ENCODE measurements at places on chromosomes 4 and X.

DNA sequence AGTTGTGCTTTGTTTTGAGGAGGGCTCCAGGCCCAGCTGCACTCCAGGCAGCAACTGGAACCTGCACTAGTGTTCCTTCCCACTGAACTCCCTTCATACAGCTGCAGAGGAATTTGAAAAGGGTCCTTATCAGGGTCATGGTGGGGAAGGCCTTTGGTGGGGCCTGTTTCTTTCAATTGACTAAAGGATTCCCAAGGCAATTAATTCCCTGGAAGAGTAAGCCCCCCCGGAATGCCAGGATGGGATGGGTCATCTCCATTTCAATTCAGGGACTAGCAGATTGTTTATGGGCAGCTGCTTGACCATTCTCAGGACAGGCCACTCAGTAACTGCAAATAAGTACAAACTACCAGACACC lies 45.3 kb downstream of the TSC22D3 start:
- no peak for DNase-seq

- DNase-seq: no peak
These were observed 43.7 kb downstream of the FAM114A1 start for GRCh38 chr4:38911257-38911656.

DNA sequence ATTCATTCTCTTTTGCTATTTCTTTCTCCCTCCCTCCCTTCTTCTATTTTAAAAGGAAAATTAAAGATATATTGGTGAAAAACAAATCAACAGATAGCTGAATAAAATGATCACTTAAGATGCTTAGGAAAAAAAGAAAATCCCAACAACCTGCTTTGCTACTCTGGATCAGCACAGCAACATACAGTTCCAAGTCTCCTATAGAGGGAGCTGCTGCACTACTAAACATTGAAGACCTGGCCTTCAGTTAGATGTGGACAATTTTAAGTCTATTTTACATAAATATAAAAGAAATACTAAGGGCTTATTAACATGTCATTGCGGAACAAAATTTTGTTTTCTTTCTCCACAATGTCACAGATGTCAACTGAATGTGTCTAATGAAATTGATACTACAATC lies 226.4 kb downstream of the MAGEB5 start:
- DNase-seq: no peak

- DNase-seq: no peak
These were observed 171.9 kb upstream of the RBPJ start for GRCh38 chr4:26148927-26149326.

- DNase-seq: no peak
These were observed 10.2 kb downstream of the BEND2 start for GRCh38 chrX:18210470-18210869.

GRCh38 chr4:185592438-185592837 lies 57.1 kb upstream of the PDLIM3 start:
- DNase-seq: no peak

- no peak for DNase-seq
These were observed 39.4 kb downstream of the ZBTB49 start for GRCh38 chr4:4329496-4329895.

DNA sequence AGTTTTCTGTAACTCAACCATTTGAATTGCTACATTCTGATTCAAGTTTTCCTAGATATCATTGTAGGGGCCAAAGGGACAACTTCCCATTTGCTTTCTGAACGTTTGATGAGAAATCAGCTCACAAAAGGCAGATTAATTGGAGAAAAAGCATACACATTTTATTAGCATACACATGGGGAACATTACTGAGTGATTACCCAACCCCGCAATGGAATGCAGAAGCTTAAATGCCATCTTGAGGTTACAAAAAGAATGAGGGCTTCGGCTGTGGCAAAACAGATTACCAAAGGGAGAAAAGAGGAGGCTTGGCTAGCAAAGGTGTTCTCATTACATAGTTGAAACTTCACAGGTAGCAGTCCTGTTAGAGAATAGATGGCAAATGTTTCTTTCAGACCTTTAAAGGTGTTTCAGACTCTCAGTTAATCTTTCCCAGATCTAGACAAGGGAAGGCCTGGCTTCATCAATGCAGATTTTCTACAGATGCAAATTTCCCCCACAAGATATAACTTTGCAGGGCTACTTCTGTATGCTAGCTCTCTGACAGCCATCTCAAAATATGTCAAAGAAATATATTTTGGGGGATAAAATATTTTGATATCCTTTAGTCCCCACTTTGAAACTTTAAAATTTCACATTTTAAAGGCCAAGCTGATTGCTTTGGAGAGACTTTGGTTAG lies 26.5 kb upstream of the HERC6 start:
- DNase-seq: no peak

DNA sequence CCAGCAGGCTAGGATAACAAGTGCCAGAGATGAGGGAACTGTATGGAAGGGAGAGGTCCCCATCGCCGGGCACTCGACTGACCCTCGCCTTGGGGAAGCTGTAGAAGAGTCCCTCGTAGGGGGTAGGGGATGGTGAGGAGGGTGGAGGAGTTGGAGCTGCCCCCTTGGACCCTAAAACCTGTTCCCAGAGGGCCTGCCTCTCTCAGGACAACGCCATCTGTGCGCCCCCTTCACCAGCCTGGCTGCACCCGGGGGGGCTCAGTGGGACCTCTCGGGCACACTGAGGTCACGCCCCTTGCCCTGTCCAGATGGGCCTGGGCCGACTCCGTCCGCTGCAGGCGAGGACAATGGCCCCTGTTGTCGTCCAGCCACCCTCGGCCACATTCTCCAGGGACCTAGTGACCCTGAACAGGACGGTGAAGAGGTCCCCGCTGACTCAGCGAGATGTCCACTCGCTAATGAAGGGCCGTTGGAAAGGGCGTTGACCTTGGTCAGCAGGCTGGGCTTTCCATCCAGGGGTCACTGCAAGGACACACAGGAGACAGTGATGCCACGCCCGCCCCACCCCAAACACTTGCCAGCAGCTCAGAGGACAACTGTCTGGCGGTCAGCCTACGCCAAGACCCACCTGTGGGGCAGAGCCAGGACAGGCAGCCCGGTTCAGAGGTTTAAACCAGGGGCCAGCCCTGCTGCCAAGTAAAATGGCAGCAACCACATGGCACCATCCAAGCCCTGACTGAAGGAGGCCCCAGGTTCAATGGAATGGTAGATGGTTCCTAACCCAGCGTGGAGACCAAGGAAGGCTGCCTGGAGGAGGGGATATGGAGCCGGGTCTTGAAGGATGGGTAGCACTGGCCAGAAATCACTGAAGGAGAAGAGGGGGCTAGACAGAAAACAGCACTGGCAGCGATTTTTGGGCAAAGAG lies 51.2 kb downstream of the HMX1 start:
- DNase-seq: no peak

GRCh38 chrX:135910251-135910650 lies 16.7 kb downstream of the SAGE1 start:
- DNase-seq: no peak

DNA sequence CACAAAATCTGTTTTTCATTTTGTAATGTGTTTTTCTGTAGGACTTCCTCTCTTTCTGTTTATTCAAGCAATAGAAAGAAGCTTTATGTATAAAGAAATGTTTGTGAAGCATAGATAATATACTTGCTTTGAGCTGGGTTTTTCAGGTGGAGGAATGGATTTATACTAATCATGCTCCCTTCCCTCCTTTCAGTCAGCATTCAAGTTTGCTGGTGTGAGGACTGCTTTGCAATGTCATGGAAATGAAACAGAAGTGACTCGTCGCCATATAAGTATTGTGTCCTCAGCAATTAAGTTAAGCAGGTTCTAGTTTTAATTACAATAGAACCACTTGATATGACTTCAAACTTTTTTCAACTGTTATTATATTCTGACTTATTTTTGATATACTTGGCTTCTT lies 1447.1 kb downstream of the PCDH19 start:
- no peak for DNase-seq

GRCh38 chrX:18036394-18036793 lies 175.3 kb upstream of the RAI2 start:
- DNase-seq: no peak

DNA sequence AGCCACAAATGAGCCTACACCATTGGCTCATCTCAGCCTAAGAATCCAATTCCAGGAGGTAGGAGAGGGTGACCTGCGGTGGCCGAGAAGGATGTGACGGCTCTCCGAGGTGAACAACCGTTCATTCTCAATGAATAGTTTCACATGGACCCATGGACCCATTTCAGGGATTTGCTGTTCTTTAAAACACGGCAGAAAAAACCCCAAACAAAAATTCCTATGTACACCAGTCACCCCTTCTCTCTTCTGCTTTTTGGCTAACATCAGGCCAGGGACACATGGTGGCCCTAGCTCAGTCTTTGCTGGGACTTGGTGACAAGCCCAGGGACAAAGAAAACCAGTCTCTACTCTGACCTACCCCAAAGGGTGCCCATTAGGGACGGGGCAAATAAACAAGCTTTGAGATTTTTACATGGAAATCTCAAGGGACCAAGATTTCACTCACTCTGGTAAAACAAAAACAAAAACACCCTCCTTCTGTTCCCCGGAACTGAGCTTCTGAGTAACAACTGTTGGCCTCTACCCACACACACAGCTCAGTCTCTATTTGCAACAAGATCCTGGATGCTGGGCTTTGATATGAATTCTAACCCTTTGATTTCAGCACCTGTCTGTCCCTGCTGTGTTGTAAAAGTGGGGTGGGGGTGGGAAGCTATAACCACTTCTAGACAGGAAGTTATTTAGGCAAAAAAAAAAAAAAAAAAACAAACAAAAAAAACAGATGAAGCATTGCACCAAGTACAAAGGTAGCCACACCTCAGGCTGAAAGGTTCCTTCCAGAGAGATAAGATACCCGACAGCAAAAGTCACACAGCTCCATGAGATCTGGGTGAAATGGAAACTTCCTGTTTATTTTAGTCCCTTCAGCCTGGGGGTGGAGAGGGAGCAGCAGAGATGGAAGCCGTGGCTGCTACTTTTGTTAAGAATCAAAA lies 49.0 kb downstream of the DDX3X start:
- DNase-seq: no peak

- no peak for DNase-seq
These were observed 69.8 kb downstream of the ZNF182 start for GRCh38 chrX:47933946-47934345.

DNA sequence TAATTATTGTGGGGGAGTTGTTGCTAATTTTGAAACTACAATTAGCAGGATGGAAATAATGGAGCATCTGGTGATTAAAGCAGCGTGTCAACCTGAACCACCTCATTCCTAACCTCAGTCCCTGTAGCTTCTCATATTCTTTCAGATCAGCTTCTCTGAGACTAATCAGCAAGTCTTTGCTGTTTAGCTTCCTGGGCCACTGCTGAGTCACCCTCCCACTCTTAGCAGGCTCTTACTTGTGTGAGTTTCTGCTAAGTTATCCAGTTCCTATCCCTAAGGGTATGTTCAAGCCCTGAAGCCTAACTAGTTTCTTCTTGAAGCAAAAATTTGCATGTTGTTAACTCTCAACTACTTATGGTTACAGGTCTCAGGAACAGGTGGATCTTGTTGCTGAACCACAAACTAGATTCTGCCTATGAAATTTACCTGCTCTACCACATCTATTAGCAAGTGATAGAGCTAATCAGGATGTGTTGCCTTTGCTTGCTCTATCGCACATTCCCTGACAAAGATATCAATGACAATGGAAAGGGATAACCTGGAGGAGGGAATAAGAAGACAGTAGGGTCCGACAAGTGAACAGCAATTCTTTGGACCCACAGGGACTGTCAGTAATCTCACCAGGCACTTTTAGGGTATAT lies 134.2 kb downstream of the EIF4E start:
- DNase-seq: no peak

GRCh38 chr4:24573582-24573981 lies 10.8 kb downstream of the DHX15 start:
- DNase-seq: no peak

- DNase-seq: no peak
These were observed 37.9 kb downstream of the RGS12 start for GRCh38 chr4:3330707-3331106.

DNA sequence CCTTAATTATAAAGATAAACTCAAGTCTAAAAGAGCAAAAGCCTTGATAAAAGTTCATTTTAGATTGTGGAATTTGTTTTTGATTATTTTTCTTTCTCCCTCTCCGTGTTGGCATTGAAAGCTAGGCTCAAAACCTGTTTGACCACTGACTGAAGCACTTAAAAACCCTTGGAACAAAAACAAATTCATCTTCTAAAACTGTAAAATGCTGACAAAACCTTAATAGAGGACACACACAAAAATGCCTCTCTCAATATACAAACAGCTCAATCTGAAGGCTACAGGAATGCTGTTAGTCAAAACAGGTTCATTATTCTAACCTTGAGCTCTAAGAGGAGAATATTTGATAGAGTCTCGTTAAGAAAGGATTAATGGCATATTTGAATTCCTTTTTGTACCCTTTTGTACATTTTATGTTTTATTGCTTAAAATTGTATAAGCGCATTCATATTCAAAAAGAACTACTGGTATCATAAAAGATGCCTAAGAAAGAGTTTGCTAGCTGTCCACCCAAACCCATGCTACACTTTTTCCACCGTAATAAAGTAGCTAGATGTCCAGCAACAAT lies 74.3 kb upstream of the NAP1L5 start:
- no peak for DNase-seq

GRCh38 chr4:145301386-145302080 lies 121.1 kb upstream of the OTUD4 start:
- no peak for DNase-seq

DNA sequence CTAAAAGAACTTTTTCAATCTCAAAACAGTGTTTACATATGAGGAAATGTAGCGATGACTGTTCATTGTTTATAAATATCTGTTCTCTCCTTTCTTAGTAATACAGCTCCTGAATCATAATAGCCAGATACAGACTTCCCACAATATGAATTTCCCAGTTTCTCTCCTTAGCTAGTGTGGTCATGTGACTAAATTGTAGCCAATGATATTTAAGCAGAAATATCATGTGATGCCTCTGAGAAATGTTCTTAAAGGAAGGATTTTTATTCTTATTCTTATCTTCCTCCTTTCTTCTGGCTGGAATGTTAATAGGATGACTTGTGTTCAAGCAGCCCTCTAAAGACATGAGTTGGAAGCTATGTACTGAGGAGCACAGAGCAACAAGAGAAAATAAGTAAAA lies 383.7 kb upstream of the ATOH1 start:
- DNase-seq: no peak

DNA sequence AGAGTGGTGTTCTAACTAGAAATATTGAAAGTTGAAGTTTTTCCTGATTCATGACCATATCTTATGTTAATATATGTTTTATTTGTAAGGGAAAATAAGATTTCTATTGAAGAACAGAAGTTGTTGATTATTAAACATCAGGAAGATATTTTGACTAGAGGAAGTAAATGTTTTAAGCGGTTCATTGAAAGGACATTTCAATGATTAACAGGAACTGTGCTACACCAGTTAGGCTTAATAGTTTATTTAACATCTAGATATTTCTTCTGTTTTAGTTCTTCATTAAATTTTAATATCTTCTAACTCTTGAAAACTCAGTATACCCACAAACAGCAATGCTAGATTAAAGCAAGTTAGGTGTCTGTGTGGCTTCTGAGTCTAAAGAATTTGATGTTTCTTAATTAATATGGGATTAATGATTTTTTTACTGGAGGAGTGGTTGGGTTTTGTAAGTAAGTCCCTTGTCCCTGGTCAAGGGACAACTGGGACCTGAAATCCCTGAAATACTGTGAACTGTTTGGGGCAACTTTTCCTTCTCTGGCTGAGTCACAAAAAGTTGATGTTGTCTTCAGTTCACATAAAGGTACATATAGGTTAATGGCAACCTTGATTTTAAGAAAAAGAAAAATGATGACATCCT lies 42.9 kb upstream of the CYP4V2 start:
- DNase-seq: no peak
